Psoas muscle (tissue), 8 donors: ENCODE measurements at places on chromosomes 3 and 15.

GRCh38 chr15:39140060-39140604 is 440.7 kb upstream of the THBS1 start:
- no peak for DNase-seq

GRCh38 chr15:72227192-72227586 is 3.8 kb downstream of the PKM start:
- DNase-seq = peak; percentile 72

- DNase-seq = peak; percentile 85
Measured at GRCh38 chr15:99474909-99475753, 90.7 kb upstream of the MEF2A start.

DNA sequence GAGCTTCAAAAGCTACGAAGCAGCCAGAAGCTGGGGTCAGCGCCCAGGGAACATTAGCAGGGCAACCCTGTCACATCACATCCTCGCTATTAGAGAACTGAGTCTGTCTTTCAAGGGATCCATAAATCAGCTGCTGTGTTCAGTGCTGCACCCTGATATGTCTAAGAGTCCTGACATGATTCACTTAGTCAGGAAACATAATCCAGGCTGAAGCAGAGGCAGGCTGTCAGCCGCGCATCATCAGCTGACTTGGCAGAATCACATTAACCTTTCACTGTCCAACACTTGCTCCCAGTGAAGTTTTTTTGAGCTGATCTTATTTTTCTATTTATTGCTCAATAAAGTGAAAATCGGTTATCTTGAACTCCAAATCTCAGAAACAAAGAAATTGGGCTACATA is 23.5 kb downstream of the MYH15 start:
- peak; percentile 26 for DNase-seq

- DNase-seq = no peak
Measured at GRCh38 chr15:44468709-44469385, 41.4 kb downstream of the CTDSPL2 start.

DNA sequence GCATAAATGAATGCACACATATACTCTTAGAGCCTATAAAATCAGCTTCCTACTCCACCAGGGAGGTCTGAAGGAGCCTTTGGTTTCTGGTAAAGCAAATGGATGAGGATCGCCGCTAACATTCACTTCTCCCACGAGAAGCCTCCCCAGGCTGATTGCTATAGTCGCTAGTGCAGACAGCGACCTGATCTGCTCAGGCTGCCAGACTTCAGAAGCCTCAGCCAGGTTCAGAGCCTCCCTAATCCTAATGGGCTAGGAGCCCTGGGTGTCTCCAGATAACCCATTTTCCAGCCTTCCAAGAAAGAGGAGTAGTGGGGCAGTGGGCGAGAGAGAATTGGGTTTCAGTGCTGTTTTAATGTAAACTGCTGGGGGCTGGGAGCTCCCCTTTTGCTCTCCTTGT is 35.4 kb downstream of the TPM1 start:
- no peak for DNase-seq

GRCh38 chr15:23467110-23467600 is 20.1 kb upstream of the GOLGA6L2 start:
- no peak for DNase-seq

DNA sequence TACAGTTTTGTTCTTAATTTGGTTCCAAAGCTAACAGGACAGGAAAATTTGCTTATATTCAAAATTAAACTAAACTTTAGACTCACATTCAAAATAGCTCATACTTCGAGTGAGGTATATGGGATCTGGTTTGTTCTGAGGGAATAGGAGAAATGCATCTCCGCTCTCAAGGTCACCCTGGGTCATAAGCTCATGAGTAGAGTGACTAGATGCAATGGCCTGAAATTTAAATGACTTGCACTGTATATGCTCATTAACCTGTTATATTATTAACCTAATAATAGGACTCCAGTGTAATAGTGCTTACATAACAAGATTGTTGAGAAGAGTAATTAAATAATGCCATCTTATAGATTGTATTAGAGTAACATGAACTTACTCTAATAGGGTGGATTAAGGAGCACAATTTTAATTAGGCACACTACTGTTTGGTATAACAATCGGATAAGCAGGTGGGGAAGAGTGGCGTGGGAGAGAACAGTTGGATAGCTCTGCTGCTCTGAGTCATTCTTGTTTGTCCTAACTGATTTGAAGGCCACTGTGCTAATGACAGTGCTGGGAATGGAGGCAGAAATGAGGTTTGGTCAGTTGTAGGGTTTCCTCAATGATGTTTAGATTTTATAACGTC is 5.2 kb downstream of the NKTR start:
- no peak for DNase-seq

GRCh38 chr3:15714448-15714847 is 83.3 kb downstream of the ANKRD28 start:
- no peak for DNase-seq

DNA sequence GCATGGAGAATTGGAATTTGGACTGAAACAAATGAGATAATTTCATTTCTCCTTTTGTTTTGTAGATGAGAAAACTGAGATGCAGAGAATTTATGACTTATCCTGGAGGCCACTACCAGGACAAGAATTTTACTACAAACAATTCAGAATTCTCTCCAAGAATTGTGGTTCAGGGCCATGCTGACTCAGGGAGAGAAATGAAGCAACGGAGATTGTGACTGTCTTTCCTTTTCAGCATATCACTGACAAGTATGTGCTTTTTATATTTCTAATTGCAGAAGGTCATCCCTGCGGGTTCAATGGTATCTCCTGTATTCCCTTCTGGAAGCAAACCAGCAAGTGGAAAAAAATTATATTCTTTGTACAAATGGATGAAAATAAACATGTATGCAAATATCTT is 170.8 kb upstream of the MITF start:
- DNase-seq = no peak

DNA sequence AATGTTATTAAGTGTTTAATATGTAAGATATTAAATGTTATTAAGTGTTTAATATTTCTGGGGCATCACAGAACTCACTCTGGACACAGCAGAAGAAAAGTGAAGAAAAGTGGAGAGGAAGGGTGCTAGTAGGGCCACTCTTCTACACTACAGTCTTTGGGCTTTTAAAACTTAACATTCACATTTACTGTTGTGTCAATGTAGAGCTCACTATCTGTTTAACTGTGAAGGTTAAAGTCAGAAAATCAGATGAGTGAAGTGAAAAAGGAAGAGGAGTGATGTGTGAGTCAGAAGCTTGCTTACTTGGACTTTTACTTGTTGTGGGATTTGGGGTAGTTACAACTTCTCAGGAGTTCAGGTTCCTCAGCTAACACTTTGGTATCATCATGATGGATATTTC is 145.3 kb upstream of the DNAJC19 start:
- no peak for DNase-seq

- DNase-seq = no peak
Measured at GRCh38 chr3:106130384-106131198, 261.8 kb upstream of the CBLB start.

DNA sequence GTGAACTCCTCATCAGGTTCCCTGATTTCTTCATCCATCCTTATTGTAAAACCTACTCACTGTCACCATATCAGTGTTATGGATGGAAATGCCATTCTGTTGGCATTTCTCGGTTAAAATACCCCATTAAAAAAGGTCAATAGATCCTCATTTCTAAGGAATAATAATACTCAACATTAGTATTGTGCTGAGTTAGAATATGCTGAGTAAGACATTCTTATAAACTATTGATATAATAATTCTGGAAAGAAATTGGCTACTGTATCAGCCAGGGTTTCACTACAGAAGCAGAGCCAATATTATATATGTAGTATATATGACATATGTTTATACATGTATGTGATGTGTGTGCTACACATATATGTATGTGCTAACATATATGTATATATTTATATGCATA is 95.4 kb upstream of the KCNH8 start:
- DNase-seq = no peak

DNA sequence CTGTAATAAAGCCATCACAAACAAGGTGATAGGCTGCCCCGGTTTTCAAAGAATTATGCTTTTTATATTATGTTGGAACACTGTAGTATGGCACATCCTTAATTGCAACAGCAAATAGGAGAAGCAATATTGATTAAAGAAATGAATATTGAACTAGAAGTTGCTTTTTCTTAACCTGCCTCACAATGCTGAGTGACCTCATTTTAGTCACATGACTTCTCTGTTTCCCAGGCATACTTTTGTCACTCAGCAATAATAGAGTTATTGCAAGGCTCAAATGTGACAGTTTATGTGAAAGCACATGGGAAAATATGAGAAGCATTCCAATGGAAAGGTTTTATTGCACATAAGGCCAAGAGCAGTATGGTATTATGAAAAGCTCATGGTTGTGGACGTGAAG is 400.7 kb downstream of the FGF12 start:
- DNase-seq = no peak

- no peak for DNase-seq
Measured at GRCh38 chr15:96200357-96200967, 130.0 kb upstream of the NR2F2 start.

DNA sequence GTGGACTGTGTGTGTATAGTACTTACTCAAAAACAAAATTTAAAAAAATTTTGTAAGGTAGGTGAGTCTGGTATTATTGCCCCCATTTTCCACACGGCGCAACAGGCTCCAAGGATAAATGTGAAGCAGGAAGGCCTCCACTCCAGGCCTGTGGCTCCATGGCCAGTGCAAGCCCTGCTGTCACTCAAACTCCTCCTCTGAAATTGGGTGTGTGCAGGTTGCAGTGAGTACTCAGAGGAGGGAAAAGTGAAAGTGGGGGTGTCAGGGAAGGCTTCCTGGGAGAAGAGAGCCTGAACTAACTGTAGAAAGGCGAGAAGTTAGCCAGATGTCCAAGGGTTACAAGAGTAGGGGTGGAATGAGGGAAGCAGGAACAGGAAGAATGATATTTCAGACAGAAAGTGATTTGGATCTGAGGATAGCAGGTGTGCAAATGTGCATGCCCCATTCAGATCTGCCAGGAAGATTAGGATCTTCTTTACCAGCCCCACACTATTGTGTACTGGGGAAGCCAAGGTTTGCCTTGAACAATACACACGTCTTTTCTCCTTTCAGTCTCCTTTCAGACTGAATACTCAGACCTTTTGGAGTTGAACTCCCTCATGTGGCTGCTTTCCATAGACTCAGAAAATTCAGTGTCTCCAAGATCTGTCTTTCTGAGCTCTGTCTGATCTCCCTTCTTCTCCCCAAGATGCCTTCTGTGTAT is 48.7 kb upstream of the RYK start:
- DNase-seq = no peak

DNA sequence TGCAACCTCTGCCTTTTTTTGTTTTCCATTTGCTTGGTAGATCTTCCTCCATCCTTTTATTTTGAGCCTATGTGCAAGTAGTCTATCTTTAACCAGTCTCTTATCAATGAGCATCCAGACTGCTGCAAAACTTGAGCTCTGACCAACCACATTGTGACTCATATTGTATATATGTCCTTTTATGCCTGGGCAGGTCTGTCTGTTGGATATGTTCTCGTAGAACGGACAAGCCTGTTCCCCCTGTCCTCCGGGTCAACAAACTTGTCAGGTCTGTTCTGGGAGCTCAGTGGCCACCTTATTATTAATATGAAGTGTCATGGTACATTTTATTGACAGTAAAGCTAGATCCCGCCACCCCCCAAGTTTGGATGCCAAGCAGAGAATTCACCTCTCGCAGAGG is 252.9 kb upstream of the ST8SIA2 start:
- no peak for DNase-seq

- DNase-seq = no peak
Measured at GRCh38 chr3:196706731-196707130, 5.3 kb downstream of the CEP19 start.

DNA sequence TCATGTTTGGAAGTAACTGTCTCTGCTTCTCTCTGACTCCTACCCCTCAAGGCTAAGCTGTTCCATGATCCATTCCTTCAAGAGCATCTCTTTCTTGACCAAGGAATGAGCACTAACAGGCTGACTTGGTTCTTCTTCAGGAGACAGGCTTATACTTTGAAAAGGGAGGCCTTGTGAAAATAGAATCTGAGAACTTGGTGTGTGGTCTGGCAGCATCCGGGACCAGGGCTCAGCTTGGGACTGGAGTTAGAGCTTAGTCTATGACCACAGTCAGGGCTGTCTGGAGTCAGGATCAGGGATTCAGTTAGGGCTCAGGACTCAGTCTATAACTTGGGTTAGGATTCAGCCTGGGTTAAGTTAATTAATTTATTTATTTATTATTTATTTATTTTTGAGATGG is 44.9 kb upstream of the SLC6A6 start:
- no peak for DNase-seq

GRCh38 chr3:93981649-93982048 is 1.7 kb downstream of the ARL13B start:
- DNase-seq = no peak

DNA sequence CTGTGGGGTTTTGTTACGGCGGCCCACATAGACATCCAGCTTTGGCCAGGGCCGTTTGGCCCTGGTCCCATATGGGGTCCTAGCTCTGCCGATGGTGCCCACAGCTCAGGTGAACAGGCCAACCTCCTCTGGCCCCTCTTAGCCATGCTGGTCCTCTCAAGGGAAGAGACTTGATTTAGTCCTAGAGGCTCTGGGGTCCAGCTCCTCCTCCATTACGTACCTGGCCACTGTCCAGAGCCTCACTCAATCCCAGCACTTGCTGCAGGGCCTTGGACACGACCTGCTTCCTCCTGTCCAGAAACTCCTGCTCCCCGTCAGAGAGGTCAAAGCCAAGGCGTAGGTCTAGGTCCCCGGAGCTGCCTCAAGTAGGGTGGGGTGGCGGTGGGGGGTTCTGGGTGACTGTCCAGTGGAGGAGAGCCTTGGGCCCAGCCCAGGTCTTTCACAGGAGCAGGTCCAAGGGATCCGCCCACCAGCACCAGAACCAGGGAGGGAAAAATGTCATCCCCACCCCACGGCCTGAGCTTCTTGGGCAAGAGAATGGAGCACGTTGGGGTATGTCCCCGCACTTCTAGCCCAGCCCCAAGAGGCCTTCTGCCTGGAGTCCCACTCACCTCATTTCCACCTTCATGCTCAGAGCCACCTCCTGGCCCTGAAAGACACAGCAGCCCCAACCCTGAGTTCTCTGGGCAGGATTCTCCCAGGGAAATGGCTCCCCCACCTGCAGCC is 6.8 kb downstream of the PLA2G4F start:
- no peak for DNase-seq

- DNase-seq = no peak
Measured at GRCh38 chr3:143820466-143821221, 27.6 kb downstream of the SLC9A9 start.

- DNase-seq = no peak
Measured at GRCh38 chr15:63018639-63019038, 23.9 kb upstream of the TPM1 start.
